ENCODE measurements at places on chromosomes 7 and 10.

DNA sequence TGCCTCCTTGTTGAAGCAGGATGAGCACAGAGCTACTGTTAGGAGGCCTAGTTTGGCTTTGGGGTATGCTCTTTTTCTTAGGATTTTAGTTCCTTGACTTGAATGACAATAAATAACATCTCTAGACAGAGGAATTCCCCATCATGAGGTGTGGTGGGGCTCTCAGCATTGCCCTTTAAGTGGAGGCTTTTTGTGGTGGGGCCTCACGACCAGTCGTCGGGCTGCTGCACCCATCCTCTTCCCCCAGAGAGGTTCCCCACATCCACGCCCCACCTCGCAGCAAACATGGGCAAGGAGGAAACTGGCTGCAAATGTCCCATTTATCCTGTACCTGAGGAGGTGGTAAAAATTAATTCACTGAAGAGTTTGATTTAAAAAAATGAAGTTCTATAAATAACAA, 36.1 kb upstream of the TARP start:
- DNase-seq: no peak

DNA sequence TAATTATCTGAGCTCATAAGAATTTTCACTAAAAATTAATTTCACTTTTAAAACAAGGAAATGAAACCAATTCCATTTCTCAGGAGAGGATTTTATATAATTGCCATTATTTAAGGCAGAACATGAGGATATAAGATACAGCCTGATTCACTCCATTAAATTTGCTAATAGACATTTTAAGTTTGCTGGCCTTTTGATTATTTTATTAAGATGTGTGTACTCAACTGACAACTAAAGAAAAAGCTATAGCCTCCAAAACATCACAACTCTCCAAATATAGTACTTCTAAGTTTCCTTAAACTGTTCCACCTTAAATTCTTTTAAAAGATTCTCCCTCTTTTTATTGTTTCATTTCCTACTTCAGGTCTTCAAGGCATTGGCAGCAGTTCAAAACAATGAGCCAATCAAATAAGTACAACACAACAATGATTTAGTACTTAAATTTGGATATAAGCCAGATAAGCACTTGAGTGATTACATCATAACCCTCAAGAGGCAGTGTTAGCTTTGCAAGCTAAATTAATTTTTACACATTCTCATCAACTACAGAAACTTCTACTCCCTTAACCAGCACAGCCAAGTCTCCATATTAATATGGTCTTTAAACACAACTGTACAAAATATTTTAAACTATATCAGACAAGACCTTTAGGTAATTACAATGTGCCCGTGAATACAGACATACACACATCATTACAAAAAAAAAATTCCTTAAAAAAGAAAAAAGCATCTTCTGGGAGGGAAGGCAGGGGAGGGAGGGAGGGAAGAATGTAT, 121.8 kb downstream of the KMT2C start:
- no peak for DNase-seq

DNA sequence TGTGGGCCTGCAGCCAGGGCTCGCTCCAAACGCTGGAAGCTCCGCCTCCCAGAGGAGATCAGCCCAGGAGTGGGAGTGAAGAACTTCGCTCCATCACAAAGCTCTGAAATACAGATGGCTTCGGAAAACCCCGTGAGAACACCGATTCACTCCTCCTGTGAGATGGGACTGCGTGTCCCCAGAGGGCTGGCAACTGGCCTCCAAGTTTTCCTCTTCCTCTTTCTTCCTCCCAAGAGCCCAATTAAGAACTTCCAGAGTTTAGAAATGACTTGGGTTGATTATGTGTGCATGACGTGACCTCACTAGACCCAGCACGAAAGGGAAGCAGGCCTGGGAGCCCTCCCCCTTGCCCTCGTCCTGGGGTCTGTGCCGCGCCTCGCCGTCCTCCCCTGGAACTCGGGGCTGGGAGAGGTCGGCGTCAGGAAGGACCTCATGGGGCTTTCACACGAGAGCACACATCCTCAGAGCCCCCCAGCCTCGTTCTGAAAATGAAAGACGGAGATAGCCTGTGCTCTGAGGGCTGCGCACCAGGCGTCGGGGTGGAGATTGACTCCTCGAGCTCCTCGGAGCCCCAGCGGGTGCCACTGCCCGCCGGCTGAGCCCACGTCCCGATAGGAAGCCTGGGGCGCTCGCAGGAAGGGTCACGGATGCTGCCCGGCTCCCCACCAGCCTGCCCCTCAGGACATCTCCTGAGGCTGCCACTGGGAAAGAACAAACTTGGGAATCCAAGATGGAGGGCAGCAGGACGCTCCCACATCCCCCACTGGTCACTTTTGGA, 37.8 kb downstream of the PTPRN2 start:
- no peak for DNase-seq

GRCh38 chr7:151129960-151130591, 37.4 kb downstream of the GBX1 start:
- DNase-seq: no peak

GRCh38 chr10:659688-660141, 29.8 kb downstream of the DIP2C start:
- no peak for DNase-seq

- DNase-seq: no peak
These were observed 72.8 kb downstream of the TBXAS1 start for GRCh38 chr7:139901901-139902300.

GRCh38 chr10:99418910-99419624, 11.4 kb downstream of the GOT1 start:
- DNase-seq: no peak

DNA sequence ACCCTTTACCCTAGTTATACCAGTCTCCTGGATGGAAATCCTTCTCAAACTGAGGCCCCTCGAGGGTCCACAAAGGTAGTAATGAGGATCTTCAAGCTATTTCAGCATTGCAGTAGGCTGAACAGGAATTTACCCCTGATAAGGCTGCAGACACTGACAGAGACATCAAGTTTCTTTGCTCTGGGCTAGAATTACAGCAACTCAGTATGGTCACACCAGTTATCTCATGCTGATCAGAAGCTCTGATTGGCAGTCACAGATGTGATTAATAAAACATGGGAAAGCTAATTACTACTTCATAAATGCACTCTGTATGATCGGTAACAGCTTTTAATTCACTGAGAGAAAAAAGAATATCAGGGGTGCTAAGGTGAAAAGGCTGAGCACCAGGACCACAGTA, 30.6 kb downstream of the FAM204A start:
- DNase-seq: no peak

GRCh38 chr10:104614245-104614831, 26.8 kb upstream of the SORCS3 start:
- DNase-seq: no peak

DNA sequence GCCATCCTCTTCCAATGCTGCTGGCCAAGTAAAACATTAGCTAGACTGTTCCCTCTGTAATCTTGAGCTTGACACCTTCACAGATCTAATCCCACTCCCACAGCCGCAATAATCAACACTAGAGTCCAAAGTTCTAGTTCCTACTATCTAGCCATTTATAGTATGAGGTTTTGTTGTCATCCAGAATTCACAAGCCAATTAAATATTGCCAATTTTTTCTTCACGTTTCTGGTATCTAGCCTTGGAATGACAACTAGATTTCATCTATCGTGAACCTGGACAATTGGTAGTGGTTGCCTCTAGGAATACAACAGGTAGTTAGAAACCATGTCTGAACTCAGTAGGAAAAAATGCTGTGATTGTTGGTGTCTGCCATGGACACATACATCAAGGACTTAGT, 10.4 kb downstream of the WASL start:
- no peak for DNase-seq

All from CD4-positive, alpha-beta T cell treated with Interferon gamma for 1 hour (primary cell).